ENCODE measurements at places on chromosomes 7 and 10. TPM values are rescaled to one million over a fixed set of nuclear protein-coding genes. Genes with fewer than 3 reads are reported as not detected.

Gene GSDME
- total RNA-seq = 4.1 TPM

Gene EFCAB10
- total RNA-seq = not detected

Gene PON3
- total RNA-seq = 0.57 TPM

Gene RBP3
- total RNA-seq = not detected

Gene PARG
- total RNA-seq = 20.4 TPM

Gene LIPK
- not detected for total RNA-seq

Gene CAMK2B
- total RNA-seq = 95.4 TPM
